ENCODE measurements at places on chromosomes 2 and 18. TPM values are rescaled to one million over a fixed set of nuclear protein-coding genes. Genes with fewer than 3 reads are reported as not detected.

GRCh38 chr18:3808985-3809780 lies 359.2 kb downstream of the TGIF1 start:
- H3K36me3 ChIP-seq = no peaks in the 10 kb centered on the region
- no peaks in the 10 kb centered on the region for H3K27me3 ChIP-seq
- H3K27ac ChIP-seq = no peak overlapping the region
- no peak for DNase-seq
- no peak overlapping the region for H3K4me3 ChIP-seq

DNA sequence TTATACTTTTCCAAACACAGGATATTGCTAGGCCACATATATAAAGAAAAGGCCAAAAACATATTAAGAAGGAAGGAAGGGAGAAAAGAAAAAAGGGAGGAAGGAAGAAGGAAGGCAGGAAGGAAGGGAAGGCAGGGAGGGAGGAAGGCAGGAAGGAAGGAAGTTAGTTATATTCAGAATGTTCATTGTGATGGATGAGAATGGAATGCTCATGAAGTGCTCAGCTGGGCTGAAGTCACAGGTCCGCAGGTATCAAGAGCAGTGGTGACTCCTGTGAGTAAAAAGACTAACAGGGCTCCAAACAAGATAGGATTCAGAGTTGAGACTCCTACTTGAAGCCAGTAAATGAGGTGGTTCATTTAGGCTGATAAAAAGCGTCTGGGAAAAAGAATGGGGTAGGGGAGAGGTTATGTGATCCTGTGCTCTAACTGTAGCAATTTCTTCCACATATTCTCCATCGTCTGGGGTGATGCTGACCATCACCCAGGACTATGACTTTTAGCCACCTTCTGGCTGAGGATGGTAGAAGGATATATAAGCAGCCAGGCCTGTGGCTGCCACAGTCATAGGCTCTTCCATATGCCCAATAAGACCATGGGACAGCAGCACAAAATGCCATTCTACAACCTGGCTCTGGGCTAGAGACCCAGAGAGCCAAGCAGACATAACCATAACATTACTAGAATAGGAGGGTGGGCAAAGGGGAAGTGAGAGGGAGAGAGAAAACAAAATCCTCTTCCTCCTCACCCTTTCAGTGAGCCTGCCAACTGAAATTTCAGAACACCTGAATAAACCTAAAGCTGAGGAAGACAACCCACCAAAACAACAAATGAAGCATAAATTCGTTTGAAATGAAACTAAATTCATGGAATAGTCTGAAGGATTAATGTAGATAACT lies 173.2 kb downstream of the MYO3B start:
- no peaks in the 10 kb centered on the region for H3K36me3 ChIP-seq
- H3K27me3 ChIP-seq = no peaks in the 10 kb centered on the region
- no peak for DNase-seq

GRCh38 chr2:230715201-230715600 lies 2.6 kb downstream of the CAB39 start:
- H3K36me3 ChIP-seq = no peaks in the 10 kb centered on the region
- H3K4me1 ChIP-seq = no peaks in the 10 kb centered on the region
- H3K27ac ChIP-seq = peak overlapping the region; percentile 61
- no peak for DNase-seq
- H3K27me3 ChIP-seq = no peaks in the 10 kb centered on the region

Gene SOCS6
- total RNA-seq = 42.3 TPM

DNA sequence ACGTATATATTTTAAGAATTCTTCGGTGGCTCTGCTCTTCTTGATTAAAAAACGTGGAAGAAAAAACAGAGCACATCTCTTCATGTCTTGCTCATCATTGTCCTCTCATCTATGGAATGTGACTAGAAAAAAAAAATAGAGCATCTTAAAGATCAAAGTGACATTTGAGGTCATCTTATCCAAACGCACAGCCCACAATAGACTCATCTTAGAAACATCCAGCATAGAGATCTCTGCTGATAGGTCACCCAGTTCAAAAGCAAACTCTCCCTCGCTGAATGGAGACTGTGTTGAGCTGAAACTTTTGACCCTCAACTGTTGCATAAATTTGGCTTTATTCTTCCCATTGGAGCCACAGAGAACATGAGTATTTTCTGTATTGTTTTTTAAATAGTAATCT lies 65.2 kb downstream of the CMPK2 start:
- H3K36me3 ChIP-seq = no peaks in the 10 kb centered on the region
- H3K4me1 ChIP-seq = no peaks in the 10 kb centered on the region
- H3K27ac ChIP-seq = no peak overlapping the region
- no peaks in the 10 kb centered on the region for H3K27me3 ChIP-seq
- H3K4me3 ChIP-seq = no peak overlapping the region
- no peak for DNase-seq

DNA sequence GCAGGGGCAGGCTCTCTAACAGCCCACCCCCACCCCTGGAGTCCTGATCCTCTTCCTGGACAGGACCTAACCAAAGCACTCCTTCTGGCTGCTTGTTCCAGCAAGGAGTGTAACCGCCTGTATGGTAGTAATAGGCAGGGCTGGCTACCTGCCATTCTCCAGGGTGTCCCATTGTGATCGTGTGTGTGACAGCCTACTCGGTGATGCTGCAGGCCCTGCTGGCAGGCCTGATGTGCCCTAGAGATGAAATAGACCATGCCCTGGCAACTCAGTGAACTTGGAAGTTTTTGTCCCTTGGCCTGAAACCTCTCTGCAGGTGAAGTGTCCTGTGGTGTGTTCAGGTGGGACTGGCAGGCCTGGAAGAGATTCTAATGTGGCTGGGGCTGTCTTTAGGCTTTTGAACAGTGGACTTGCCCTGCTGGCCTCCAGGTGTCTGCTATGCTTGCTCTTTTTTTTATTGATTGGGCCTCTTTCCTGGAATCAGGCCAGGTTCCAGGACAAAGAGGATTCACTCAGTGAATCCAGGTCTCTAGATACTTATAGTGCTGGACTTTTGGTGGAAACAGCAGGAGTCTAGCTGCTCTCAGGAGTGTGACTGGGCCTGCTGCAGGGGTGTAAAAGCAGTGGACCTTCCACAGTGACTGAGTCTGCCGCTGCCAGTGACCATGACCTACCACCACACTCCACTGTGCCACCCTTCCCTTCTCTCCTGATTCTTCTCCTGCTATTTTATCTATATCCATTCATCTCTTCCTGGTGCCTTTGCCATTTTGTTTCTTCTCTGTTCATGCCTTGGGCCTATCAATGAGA lies 132.1 kb downstream of the CTIF start:
- no peak for DNase-seq
- no peak overlapping the region for H3K4me3 ChIP-seq
- H3K4me1 ChIP-seq = peaks cover 4% of the 10 kb centered on the region

DNA sequence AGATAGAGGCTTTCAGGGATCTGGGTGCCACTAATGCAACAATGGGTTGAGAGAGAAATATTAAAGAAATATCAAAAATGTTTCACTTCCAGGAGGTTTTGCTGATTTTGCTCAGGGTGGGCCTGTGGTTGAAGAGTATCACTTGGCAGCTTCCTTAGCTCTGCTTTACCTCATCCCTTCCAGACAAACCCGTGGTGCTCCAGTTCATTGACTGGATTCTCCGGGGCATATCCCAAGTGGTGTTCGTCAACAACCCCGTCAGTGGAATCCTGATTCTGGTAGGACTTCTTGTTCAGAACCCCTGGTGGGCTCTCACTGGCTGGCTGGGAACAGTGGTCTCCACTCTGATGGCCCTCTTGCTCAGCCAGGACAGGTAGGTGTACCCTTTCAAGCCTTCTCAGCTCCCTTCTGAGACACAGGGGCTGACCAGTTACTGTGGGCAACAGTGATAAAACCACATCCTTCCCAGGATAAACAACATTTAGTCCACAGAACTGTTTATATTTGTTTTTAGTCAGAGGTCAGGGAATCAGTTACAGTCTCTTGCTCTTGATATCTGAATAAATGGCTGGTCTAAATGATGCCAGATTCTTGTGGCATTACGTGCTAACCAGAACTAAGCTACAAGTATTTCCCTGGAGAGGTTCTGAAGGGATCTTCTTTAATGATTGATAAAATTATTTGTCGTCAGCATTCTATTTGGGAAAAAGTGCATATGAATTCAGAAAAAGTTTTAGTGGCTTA lies 7.0 kb downstream of the SLC14A1 start:
- H3K27me3 ChIP-seq = no peaks in the 10 kb centered on the region
- H3K4me3 ChIP-seq = no peak overlapping the region
- H3K36me3 ChIP-seq = no peaks in the 10 kb centered on the region
- no peak for DNase-seq
- H3K4me1 ChIP-seq = no peaks in the 10 kb centered on the region

GRCh38 chr18:42706029-42706608 lies 409.4 kb downstream of the RIT2 start:
- DNase-seq = no peak
- H3K4me3 ChIP-seq = no peak overlapping the region
- H3K4me1 ChIP-seq = no peaks in the 10 kb centered on the region
- H3K27me3 ChIP-seq = no peaks in the 10 kb centered on the region
